ENCODE measurements at places on chromosomes 1 and 21.

GRCh38 chr1:182229921-182230491 is 161.6 kb downstream of the GLUL start:
- DNase-seq: no peak

DNA sequence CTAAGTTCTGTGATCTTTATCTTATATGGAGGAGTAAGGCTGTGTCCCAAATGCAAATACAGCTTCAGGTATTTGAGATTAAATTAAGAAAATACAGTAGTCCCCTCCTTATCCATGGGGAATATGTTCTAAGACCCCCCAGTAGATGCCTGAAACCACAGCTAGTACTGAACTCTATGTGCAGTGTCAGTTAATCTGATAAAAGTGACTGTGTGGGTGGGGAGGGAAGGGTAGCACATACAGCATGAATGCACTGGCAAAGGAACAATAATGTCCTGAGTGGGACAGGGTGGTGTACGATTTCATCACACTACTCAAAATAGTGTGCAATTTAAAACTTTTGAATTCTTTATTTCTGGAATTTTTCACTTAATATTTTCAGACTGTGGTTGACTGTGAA is 83.1 kb downstream of the HS2ST1 start:
- DNase-seq: no peak

DNA sequence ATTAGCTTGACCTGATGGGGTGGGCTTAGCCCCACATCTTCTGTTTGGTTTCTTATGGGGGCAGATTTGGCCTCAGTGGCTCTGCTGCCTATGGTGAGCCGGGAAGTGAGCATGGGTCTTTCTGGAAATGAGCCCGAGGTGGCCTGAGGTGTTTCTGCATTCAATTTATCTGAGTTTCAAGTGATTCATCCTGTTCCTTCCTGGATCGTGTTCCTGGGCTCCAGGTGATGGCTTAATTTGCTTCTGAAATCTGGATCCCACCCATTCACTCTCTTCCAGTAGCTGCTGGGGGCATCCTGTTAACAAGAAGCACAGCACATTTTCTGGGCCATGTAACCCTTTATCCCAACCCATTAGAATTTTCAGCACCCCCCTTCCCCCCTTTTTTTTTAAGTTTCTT is 324.6 kb downstream of the CAMTA1 start:
- DNase-seq: no peak

DNA sequence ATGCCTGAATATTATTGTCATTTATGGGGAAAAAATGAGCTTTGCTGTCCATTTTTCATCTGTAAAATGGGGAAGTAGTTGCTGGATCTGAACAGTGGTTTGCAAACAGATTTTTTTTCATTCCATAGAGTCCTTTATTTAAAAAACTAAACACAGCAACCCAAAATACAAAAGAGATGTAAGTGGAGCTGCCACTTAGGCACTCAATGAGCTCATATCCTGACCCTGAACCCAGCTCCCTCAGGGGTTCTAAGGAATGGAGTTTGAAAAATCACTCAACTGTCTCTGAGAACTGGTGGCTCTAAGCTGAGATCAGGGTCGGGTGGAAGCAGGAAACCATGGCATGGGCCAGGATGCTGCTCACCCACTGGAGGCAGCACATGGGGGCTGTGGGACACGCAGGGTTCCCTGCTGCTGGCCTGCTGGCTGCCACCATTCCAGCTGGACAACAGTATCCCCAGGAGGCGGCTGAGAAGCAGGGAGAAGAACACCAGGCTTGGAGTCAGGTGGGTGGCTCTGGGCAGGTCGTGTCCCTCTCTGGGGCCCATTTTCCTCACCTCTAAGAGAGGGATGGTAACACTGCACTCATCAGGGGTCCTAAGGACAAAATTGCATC is 9.6 kb upstream of the ECE1 start:
- DNase-seq: no peak
